Stimulated activated CD8-positive, alpha-beta memory T cell treated with anti-CD3 and anti-CD28 coated beads, Interleukin-2, amount 100 ng/mL, for 48 hours (primary cell): ENCODE measurements at places on chromosomes 2 and 18.

DNA sequence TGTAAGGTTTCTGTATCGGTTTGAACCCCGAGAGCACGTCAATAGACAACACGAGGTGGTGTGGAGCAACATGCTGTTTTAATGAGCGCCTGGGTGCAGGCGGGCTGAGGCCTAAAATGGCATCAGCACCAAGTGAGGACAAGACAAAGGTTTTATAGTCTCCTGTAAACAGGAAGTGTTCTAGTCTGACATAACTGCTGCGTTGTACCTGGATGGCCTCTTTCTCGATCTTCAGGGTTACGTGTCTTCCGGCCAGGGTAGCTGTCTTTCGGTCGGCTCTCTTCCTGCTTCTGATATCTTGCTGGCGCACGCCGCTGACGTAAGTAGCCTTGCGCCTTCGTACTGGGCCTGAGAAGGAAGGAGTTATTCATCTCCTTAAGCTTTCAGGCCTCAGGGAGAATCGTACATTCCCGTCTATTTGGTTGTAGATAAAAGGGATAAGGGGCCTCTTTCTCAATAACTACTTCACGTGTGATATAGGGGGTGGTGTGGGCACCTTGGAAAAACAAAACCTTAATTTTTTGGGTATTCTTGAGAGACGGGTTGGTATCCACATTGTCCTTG lies 53.5 kb downstream of the KYNU start:
- DNase-seq: no peak

- DNase-seq: no peak
These were observed 111.6 kb upstream of the SATB2 start for GRCh38 chr2:199569336-199569735.

DNA sequence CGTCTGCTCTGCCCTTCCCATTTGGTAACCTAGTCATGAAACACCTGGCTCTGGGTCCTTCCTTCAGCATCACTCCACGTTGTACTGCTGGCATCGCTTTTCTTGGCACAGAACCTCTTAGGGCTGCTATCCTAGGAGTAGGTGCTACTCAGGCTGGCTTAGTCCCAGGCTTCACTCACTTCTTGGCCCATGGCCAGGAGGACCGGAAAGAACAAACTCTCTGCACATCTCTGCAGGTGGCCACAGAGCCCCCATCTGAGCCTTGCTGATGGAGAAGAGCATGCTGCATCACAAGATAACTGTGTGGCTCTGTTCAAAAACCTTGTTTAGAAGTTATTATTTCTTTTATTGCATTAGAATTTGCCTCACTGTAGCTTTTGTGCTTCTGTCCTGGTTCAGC lies 447.2 kb upstream of the TNP1 start:
- DNase-seq: no peak

GRCh38 chr2:132731441-132731840 lies 61.4 kb upstream of the LYPD1 start:
- no peak for DNase-seq

- DNase-seq: no peak
These were observed 439.3 kb upstream of the TRIB2 start for GRCh38 chr2:12277241-12278034.
